ENCODE measurements at places on chromosomes 16 and 17. TPM values are rescaled to one million over a fixed set of nuclear protein-coding genes. Genes with fewer than 3 reads are reported as not detected.

GRCh38 chr16:15526731-15527130 is 92.3 kb downstream of the BMERB1 start:
- no peak for DNase-seq

- DNase-seq, result peak; percentile 88
Measured at GRCh38 chr17:75773121-75773807, 8.3 kb upstream of the GALK1 start.

- DNase-seq, result peak; percentile 87
Measured at GRCh38 chr17:19703106-19703827, 13.1 kb downstream of the SLC47A2 start.

KREMEN2 gene
- total RNA-seq, result 17.8 TPM

DNA sequence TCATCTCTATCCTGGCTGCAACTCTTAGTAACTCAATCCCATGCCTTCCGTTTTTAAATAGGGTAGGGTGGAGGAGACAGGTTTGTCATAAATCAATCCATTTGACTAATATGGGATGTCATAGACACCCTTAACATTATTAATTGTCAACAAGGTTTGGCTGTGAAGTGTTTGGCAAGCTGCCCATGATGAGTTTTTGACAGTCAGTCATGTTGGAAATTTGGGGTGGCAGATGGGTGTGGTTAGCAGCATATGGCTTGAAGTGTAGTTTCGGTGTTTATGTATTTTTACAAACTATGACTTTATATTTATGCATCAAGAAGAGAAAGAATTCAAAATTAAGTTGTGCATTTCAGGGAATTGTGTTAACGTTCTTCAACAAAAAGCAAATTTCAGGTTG is 221.8 kb upstream of the CDH5 start:
- no peak for DNase-seq

- no peak for DNase-seq
Measured at GRCh38 chr16:1895949-1896675, 22.1 kb downstream of the HS3ST6 start.

GRCh38 chr17:2238432-2239169 is 65.0 kb downstream of the SMG6 start:
- DNase-seq, result no peak

- peak; percentile 59 for DNase-seq
Measured at GRCh38 chr16:397736-398332, 835 bp downstream of the NME4 start.

GRCh38 chr16:68417711-68418301 is 30.5 kb downstream of the SMPD3 start:
- DNase-seq, result no peak

DNA sequence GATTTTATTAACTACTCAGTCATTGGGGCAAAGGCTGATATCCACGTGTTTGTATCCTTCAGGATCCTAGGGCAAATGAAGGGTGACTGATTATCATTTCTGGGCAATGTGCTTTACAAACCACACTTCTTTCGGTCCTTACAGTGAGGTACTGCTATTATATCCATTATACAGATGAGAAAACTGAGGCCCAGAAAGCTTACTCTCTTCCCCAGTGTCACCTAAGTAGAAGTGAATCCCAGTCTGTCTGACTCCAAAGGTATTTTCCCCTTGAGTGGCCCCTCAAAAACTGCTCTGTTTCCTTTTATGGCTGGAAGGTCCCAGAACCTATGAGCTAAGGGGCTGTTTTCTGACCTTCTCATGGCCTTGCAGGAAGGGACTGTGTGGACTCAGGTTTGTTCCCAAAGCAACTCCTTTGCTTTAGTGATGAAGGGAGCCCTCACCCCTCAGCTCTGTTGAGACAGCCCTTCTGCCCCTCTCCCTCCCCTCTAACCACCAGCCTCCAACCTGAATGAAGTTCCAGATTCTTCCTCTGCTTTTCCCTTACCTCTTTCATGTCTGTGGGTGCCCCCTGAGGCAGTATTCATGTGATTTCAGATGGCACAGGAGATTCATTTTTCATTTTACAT is 27.4 kb upstream of the ADGRG1 start:
- DNase-seq, result no peak

- DNase-seq, result peak; percentile 27
Measured at GRCh38 chr16:15907863-15908478, 19.6 kb upstream of the CEP20 start.

DNA sequence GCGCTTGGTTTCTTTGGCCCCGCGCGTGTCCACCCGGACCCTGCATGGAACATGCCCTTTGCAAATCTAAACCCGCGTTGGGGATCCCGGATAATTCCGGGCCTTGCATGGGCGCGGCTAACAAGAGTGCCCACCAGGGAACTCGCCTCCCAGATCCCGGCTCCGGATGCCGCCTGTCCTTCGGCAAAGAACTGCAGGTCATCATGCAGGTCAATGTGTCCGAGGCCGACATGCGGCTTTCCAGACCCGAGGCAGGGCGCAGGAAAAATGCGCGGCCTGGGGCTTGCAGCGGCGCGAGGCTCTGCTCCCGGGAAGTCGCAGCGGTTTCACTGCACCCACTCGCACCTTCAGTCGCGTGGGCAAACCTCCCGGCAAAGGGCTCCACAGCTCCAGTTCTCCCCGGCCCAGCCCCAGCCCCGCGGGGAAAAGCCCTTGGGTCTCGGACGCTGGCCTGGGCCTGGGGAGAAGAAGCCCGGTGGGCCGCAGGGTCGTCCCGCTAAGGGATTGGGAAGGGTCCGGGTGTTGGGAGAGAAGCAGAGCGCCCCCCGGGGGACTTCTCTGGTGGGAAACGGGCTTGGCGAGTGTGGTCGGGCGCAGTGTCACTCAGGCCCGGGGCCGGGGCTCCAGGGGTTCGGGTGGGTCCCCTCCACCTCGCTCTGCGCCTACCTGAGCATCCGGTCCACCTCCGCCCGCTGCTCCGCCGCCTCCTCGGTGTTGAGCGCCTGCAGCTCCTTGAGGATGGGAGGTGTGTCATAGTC is 805 bp downstream of the HNF1B start:
- DNase-seq, result no peak

DNA sequence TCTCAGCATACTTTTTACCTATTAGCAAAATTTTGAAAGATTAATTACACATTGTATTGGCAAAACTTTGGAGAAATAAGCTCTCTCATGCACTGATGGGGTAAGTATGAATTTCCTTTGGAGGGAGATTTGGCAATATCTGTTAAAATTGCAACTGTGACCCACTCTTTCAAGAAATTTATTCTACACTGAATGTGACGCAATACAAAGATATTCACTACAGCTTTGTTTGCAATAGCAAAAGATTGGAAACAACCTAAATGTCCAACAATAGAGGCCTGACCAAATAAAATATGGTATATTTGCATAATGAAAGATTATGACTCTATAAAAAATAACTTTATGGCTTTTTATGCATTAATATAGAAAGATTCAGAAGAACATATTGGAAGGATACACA is 363.5 kb downstream of the GRIN2A start:
- DNase-seq, result no peak

- no peak for DNase-seq
Measured at GRCh38 chr17:79295307-79295706, 220.7 kb downstream of the ENGASE start.

GRCh38 chr17:16507918-16508533 is 16.0 kb upstream of the LRRC75A start:
- DNase-seq, result no peak

DNA sequence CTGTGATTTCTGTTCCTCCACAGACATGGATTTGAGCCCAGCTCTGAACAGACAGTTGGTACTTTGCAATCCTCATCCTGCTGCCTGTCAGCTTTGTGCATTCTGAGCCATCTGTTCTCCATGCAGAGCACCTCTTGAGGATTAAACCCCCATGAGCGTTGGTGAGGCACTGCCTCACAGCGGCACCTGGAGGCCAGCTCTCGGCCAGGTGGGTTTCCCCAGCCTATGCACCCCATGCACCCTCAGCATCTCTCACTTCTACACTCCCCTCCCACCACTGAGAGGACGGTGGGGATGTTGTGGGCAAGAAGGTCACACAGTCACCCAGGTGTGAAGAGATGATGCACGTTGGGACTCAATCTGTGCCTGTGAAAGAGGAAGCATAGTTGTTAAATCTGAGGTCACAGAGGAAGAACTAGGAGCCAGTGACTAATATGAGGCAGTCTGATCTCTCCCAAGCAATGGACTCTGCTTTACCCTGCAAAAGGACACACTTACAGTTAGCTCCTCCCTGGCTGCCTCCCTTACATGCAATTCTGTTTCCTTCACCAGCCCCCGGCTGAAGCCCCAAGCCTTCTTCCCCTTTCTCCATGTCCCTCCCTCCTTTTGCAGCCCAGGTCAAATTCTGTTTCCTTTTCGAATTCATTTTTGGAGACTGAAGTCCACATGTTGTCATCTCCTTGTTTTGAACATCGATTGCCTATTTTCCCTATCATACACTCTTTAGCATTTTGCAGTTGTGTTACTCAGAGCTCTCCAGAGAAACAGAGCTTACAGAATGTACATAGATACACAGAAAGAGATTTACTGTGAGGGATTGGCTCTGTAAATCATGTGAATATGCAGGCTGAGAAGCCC is 58.5 kb downstream of the HS3ST3B1 start:
- no peak for DNase-seq

TSPAN10 gene
- 10.6 TPM for total RNA-seq

DNA sequence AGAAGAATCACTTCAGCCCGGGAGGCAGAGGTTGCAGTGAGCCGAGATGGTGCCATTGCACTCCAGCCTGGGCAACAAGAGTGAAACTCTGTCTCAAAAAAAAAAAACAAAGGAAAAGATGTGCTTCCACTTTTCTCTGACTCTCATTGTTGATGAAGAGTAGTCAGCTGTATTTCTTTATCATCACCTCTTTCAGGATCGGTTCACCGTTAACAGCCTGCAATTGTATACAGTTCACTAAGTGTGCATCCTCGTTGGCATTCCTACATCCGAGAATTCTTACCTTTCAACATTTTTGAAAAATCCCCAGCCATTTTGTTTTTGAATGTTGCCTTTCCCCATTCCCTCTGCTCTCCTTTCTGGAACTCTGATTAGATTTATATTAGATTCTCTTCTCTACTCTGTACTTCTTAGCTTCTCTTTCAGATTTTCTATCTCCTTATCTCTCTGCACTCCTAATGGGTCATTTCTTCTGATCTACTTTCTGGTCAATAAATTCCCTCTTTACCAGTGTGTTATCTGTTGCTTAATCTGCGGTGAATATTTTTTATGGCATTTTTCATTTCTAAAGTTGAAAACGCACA is 26.9 kb upstream of the ZC3H18 start:
- DNase-seq, result no peak

DNA sequence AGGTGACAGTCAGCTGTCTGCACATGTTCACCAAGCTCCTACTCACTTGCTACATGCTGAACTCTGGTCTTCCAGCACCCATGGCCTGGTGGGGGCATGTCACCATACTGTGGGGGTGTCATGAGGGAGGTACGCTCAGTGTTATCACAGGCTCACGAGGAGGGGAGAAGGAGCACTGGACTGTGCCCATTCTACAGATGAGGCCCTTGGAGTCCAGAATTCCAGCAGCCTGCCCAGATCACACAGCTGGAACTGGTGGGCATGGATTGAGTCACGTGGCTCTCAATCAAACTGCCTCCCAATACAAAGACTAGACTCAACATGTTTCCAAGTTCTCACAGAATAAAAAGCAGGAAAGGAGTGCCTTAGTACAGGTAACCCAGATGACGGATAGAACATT is 10.7 kb downstream of the AXIN2 start:
- no peak for DNase-seq

DNA sequence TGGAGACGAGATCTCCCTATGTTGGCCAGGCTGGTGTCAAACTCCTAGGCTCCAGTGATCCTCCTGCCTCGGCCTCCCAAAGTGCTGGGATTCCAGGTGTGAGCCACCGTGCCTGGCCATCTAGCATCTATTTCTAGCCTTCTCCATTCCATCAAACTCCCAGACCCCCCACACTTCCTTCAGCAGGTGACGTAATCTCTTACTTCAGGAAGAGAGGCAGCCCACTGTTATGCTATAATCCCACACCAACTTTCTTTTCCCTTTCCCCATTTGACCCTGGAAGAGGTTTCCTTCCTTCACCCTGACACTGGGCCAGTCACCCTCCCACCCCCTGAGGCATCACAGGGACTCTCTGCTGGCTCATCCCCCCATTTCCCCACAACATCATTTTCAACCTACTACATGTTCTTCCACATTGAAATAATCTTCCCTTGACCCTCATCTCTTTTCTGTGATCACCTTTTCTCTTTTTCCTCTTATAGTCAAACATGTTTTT is 7.6 kb downstream of the ITGA2B start:
- no peak for DNase-seq

GRCh38 chr17:77425791-77426641 is 285.2 kb downstream of the SEC14L1 start:
- peak; percentile 87 for DNase-seq

GRCh38 chr16:81938326-81939163 is 72.7 kb downstream of the SDR42E1 start:
- no peak for DNase-seq

HP gene
- total RNA-seq, result not detected
